ENCODE measurements at places on chromosomes 6 and 20. TPM values are rescaled to one million over a fixed set of nuclear protein-coding genes. Genes with fewer than 3 reads are reported as not detected.

The RFX6 gene
- not detected for polyA plus RNA-seq

The SIRPD gene
- not detected for polyA plus RNA-seq

The SLC22A7 gene
- 0.79 TPM for polyA plus RNA-seq

The KDM1B gene
- 20.3 TPM for polyA plus RNA-seq

The SPAG4 gene
- polyA plus RNA-seq, result 8.1 TPM

The POPDC3 gene
- polyA plus RNA-seq, result not detected
